Fibroblast of skin of right biceps (primary cell): ENCODE measurements at places on chromosomes 4 and X.
A peak's percentile ranks its signal among the peaks of the same experiment; 100 is the strongest.

- no peak for DNase-seq
These were observed 64.9 kb upstream of the CAMK2D start for GRCh38 chr4:113826421-113826820.

DNA sequence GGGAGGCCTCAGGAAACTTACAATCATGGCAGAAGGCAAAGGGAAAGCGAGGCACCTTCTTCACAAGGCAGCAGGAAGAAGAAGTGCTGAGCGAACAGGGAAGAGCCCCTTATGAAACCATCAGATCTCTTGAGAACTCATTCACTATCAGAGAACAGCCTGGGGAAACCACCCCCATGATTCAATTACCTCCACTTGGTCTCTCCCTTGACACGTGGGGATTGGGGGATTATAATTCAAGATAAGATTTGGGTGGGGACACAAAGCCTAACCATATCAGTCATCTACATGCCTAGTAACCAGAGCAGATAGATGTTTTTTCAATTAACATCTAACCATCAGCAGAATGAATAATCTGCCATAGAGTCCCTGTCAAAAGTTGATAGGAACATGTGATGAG lies 30.4 kb downstream of the FAM13A start:
- DNase-seq: no peak

DNA sequence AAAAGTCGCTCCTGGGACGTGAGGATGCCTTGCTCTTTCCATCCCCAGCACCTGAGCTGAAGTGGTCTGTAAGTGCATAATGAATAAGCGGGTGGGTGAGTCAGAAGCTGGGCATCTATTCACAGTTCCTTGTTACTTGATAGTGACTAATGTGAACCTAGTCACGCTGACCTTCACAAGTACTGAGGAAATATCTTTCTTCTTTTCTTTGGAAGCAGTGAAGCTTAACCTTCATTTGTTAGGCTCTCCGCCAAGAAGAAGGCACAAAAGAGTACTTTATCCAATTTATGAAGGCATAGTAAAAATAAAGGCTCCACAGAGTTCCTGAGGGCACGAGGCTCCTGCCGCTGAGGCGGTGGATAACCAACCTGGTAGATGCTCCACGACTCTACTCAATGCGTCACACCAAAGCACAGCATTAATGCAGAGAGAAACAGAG lies 475.7 kb upstream of the SLIT2 start:
- DNase-seq: peak; percentile 81

GRCh38 chr4:113449410-113449974 lies 312.0 kb downstream of the CAMK2D start:
- no peak for DNase-seq

DNA sequence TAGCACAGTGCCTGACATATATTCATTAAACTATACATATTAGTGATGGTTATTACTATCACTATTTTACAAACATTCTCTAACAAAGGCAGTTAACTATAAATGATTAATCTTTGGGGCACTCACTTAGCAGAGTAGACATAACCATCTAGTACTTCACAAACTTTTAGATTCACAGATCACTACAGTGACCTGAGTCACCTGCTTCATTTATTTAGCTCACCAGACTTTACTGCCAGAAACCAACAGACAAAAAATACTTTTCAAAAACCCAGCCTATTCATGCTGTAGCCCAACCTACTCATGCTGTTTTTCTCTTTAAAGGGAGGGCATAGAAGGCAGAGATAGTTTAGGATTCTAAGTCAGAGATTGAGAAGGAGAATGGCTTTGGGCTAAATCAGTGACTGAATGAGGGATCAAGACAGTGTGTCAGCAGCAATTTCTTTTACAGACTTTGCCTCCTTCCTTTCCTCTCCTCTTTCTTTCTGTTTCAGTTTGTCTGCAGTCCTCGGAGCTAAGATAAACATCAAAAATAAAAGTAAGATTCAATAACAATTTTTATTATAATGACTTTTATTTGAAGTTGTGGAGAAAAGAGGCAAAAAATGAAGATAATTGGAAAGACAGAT lies 34.7 kb upstream of the PDE5A start:
- DNase-seq: no peak

DNA sequence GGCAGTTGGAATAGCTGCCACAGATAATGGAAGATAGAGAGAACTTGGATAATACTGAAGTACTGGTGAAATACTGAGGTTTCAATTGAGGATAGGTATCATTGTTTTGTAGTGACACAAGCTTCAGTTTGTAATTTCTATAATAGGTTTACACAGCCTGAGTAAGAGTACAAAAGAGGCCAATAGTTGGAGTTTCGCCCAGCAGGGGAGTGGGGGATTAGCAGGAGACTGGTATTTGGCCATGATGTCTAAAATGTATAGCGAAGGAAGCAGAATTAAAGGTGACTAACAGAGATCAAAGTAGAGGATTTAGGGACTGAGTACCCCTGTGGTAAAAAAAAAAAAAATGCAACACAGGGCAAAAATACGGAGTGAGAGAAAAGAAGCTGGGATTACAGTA lies 129.5 kb downstream of the KCTD8 start:
- DNase-seq: no peak

DNA sequence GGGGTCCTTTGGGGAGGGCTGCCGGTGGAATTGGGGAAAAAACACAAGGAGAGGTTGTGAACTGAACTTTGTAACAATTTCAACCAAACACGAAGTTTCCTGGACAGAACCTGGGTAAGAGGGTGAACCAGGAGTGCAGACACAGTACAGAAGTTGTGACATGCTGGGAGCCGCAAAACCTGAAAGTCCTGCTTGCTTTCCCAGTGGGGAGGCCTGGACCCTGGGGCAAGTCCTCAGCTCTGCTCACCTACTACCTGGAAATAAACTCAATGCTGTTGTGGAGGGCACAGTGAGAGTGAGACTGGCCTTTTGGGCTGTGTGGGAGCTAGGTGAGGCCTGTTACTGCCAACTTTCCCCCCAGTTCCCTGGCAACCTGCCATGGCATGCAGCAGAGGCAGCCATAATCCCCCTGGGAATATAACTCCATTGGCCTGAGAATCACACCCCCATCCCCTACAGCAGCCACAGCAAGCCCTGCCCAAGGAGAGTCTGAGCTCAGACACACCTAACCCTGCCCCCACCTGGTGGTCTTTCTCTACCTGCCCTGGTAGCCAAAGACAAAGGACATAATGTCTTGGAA lies 162.8 kb downstream of the THOC2 start:
- DNase-seq: no peak

- no peak for DNase-seq
These were observed 875 bp downstream of the RGS12 start for GRCh38 chr4:3293401-3294391.

DNA sequence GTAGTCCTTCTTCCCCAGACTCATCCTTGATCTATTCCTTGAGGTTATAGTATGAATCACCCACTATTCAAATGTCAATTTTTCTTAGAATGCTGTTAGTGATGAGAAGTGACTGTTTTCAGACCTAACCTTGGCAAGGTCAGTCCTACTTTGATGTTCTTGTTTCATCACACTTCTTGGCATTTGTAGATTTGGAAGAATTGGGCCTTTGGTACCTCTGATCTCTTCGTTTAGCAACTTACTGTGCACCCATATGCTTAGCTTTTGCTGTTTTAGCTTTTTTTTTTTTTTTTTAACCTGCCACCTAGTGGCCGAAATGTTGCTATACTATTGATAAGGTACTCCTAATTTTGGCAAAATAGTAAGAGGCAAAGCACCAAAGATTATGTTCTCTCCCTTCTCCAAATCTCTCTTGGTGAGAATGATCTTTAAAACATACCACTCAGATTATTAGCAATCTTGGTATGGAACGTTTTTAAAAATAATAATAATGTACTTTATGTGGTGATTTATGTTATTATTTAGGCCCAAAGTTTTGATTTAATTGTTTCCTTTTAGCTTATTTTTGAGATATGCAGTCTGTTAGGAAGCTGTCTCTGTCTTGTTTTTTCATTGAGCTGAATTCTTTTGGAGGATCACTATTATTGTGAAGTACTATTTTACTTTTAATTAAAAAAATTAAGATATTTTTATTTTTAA lies 16.6 kb downstream of the DCK start:
- DNase-seq: peak; percentile 73

- DNase-seq: no peak
These were observed 15.1 kb downstream of the RAPGEF2 start for GRCh38 chr4:159117968-159118367.

DNA sequence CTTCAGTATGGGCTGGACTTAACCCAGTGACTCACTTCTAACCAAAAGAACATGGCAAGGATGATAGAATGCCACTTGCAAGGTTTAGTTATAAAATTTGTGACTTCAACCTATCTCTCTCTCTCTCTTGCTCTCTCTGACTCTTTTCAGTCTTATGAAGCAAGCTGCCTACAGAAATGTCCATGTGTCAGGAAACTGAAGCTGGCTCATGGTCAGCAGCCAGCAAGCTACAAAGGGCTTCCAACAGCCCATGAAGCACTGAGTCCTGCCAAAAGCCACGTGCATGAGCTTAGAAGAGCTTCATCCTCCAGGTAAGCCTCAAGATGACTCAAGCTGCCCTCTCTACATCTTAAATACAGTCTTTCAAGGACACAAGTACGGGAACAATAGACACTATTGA lies 100.3 kb downstream of the HS3ST1 start:
- DNase-seq: no peak

- DNase-seq: no peak
These were observed 23.1 kb downstream of the CENPC start for GRCh38 chr4:67522230-67522629.

GRCh38 chr4:168560184-168561180 lies 63.6 kb downstream of the PALLD start:
- peak; percentile 57 for DNase-seq

DNA sequence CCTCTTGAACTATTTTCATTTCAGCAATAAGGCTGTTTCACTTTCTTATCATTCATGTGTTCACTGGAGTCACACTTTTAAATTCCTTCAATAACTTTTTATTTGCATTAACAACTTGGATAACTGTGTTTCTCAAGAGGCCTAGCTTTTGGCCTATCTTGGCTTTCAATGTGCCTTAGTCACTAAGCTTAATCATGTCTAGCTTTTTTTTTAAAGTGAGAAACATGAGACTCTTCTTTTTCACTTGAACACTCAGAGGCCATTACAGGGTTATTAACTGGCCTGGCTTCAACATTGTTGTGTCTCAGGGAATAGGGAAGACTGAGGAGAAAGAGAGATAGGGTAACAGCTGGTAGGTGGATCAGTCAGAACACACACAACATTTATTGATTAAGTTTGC lies 64.0 kb upstream of the VCX2 start:
- DNase-seq: peak; percentile 15

DNA sequence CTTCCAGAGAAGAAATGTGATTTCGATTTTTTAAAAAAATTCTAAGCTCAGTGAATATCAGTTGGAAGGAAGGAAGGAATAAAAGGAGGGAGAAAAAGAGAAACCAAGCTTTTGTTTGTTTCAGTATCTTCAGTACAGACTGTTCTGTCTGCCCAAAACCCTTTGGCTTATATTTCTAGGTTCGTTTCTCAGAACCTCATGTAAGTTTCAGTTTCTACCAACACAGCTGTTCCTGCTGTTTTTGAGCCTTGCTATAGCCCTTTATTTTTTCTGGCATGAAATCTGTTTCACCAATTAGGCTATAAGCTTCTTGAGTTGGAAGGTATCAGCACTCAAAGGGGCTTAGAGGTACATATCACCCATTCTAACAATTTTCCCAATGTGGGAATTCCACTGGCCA lies 157.9 kb downstream of the GBA3 start:
- no peak for DNase-seq

DNA sequence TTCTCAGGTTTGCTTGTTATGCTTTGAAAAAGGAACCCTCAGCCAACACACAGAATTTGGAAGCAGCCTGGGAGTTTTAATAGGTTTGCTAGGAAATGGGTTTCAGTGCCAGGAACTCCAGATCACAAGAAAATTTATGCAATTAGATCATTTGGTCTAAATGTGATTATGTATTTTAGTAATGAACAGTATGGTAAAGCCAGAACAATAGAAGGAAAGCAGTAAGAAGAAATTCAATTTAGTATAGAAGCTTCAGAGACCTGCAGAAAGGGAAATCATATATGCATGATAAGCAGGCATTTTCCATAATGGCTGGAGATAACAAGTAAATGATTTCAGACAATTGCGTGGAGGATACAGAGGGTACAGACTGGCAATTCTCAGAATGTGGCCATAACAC lies 184.7 kb downstream of the KCNIP4 start:
- no peak for DNase-seq

DNA sequence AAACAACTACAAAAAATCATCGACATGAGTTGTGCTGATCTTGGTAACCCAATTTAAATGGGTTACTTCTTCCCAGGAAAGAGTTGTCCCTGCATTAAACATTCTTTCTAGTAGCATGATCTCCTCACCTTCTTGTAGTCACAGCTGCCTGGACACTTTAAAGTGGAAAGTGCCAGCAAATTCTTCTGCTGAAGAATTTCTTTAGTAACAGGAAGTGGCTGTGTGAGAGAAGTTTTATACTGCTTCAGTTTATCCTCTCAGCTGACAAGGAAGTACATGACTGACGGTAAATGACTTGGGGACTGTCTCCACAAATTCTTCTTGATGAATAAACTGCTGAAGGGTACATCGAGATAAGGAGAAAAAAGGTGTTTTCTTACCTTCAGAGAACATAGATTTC lies 18.2 kb upstream of the TNIP3 start:
- DNase-seq: peak; percentile 49

DNA sequence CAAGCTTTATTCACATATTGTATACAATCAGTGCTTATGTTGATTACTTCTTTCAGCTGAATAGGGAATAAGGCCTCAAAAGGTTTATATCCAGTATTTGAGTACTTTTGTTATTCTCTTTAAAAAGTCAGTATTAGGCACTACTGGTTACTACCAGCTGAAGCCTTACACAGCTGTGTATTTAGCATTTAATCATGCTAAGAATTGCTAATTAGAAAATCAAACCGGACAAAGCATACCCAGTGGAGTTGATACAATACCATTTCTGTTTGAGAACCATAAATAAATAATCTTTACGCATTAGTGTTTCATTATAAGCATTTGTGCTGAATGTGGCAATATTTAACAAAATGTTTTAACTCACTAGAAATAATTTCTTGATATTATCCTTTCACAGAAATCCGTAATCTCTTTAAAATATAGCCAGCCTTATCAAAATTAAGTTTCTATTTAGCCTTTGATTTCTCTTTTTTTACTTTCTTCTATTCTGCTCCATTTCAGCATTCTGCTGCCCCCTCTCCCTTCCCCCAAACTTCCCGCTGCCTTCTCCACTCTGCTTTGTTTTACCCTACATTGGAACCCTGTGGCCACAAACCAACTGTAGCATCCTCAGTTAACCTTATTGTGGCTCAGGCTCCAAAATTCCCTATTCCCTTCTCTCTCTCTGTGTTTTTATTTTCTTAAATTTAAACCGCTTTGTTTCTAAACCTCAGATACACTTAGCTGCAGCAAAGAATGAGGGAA lies 37.8 kb downstream of the UGT8 start:
- no peak for DNase-seq

DNA sequence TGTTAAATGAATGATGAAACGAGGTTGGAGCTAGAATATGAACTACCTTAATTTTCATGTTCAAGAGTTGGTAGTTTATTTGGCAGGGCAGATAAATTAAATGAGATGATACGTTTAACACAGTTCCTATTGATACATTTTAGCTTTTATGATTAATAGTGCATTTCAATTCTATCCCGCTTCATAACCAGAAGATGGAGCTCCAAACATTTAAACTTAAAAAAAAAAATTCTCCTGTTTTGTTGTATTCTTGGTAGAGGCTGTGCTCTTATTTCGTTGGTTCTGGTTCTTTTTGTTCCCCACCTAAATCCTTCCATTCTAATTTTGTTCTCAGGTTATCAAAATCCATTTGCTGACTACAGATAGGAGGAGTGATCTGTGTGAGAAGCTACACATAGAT lies 71.8 kb upstream of the PTPN13 start:
- peak; percentile 8 for DNase-seq

GRCh38 chr4:119980456-119980855 lies 86.2 kb downstream of the MAD2L1 start:
- no peak for DNase-seq

- DNase-seq: peak; percentile 9
These were observed 785.0 kb downstream of the GLUD2 start for GRCh38 chrX:121832446-121832845.
